ENCODE measurements at places on chromosomes 12 and 14.

GRCh38 chr14:103223818-103224352 is 100.6 kb downstream of the TNFAIP2 start:
- no peak for DNase-seq

DNA sequence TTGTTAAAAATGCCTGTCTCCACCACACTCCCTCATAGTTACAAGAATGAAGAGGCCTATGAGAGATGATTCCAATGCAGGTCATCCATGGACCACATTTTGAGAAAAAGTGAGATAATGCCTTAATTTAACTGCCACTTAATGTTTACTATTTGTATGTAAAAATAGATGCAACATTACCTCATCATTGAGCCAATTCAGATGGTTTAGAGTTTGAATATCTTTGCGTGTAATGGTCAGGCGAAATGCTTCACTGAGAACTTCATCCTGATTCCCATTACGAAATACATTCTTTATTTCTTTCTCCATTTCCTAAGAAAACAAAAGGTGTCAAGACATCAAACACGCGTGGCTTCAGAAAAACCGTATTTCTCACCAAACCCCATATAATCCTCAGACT is 42.3 kb downstream of the SENP1 start:
- no peak for DNase-seq

DNA sequence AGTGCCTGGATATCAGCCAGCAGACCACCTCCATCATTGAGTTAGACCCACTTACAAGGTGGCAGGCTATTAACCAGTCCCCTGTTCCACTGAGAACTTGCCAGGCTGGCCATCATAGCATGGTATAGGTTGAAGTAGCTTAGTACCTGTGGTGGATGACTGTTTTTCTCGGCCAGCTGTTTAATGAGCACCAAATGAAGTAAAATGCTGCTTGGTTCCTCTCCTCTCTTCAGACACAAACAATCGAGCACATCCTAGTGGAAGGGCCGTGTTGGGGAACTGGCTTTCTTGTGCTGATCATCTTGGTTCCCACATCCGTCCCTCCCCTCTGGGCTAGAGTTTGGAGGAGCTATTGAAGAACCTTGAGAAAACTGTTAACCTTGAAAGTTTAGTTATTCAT is 486.2 kb downstream of the RAD51B start:
- DNase-seq = no peak

GRCh38 chr14:50675597-50675996 is 7.5 kb upstream of the SAV1 start:
- DNase-seq = no peak

- no peak for DNase-seq
Measured at GRCh38 chr12:80162177-80162576, 62.8 kb downstream of the OTOGL start.

- DNase-seq = no peak
Measured at GRCh38 chr12:106220536-106220935, 27.3 kb downstream of the CKAP4 start.

- DNase-seq = no peak
Measured at GRCh38 chr14:38721822-38722431, 381.1 kb downstream of the SEC23A start.

- peak; percentile 55 for DNase-seq
Measured at GRCh38 chr12:93571365-93571924, 1.0 kb upstream of the SOCS2 start.

DNA sequence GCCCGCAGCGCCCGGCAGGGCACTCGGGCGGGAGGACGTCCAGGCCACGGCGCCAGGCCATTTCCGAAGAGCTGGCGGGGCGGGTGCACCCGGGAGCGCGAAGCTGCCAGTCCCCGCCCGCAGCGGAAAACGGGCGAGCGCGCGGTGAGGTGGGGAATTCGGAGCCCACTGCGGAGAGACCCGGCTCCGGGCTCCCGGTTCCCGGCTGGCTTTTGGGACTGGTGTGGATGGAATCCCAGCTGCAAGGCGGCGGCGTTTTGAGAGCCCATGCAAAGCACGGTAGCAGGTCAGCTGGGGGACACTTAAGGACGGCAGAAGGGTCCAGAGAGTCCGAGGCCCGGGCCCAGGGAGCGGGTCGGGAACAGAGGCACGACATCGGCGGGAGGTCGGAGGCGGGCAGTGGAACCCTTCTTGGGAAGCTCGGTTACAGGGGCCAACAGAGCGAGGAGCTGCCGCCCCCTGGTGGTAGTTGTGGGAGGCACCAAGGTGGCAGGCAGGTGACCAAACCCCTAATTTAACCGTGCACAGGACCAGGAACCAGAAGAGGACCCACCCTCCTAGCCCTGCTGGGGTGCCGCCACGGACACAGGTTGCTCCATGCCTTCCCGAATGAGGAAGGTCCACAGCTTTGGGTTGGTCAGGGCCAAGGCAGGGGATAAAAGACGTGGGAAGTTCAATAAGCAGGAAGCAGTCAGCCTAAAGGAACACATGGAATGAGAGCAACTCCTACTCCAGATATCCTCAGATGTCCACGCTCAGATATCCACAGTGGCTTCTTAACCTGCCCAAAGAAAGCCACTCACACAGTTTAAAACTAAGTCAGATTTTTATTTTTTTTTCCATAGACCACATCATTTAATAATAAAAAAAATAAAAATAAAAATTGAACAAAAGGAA is 685 bp upstream of the CDH24 start:
- DNase-seq = peak; percentile 87

DNA sequence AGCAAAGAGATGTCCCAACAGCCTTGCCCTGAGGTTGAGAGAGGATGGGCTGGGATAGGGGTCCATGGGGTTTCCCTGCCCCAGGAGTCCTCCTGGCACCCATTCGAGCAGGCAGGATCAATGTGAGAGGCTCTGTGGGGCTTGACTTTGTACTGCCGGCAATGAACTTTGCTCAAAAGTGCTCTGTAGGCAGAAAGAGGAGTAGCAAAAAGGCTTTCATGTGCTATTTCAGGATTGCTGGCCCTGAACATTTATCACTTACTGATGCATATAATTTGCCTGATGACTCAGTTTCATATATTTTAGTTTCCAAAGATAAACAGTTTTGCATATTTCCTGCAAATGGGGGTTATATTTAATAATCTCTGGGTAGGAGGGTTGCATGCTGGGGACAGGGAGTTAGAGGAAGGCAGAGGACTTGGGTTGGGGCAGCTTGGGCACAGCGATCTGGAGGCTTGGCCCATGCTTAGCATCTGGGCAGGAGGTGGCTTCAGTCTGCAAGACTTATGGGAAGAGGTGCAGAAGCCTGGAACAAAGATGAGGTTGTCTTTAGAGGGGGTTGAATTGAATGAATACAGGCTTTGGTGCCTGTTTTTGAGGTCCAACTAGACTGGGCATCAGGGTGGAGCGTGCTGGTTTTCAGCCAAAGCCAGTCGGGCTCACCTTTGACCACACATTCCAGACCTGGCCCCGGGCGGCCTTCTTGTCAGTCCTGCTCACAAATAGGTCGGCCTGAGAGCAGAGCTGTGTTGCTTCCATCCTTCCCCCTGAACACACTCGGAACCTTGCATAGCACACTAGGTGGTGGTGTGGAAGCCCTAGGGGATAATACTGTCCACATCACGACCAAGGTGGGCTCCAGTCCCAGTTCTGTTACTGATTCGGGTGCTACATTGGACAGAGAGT is 101.4 kb downstream of the PAPOLA start:
- no peak for DNase-seq

DNA sequence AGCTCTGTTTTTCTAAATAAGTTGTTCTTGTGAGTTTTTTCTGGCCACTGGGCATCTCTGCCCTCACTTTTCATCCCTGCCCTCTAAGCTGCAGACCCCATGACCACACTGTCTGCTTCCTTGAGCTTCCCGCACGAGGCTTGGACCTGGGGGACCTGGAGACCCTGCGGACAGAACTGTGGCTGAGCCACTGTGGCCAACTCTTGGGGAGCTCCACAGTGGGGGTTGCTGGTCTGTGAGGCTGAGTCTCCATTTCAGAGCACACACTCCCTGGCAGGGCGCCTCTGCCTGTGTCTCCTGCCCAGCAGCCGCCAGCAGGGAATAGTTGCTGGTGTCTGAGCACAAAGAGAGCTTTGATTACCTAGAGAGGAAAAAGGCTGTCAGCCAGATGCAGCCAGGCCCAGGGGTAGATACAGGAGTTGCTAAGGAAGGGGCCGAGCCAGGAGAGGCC is 13.1 kb upstream of the RIN3 start:
- DNase-seq = no peak

- DNase-seq = no peak
Measured at GRCh38 chr12:87679251-87679650, 349.9 kb downstream of the C12orf50 start.

DNA sequence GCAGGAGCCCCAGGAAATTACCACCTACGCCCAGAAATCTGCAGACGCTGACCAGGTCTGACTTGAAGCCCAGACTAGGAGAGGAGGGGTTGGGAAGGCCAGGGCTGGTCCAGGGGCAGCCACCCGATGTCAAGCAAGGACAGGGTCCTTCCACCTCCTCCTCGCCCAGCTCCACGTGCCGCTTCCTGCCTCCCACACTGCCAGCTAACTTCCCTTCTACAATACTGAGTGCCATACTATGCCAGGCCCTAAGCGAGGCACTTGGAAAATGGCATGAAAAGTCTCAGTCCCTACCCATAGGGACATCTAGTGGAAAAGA is 71.7 kb downstream of the SETD3 start:
- DNase-seq = no peak

DNA sequence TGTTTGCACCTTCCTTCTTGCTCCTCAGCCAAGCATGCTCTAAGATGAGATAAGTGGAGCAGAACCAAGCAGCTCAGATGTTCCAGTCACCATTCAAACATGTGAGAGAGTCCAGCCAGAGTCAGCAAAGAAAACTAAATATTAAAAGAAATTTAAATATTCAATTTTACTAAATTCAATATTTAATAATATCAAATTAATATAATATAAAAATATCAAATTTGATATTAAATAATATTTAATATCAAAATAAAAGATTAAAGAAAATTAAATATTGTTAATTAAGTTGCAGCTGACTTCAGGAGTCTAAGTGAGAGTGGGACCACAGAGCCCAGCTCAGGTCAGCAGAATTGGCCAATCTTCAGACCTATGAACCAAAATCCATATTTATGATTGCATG is 526.1 kb upstream of the FLRT2 start:
- no peak for DNase-seq

DNA sequence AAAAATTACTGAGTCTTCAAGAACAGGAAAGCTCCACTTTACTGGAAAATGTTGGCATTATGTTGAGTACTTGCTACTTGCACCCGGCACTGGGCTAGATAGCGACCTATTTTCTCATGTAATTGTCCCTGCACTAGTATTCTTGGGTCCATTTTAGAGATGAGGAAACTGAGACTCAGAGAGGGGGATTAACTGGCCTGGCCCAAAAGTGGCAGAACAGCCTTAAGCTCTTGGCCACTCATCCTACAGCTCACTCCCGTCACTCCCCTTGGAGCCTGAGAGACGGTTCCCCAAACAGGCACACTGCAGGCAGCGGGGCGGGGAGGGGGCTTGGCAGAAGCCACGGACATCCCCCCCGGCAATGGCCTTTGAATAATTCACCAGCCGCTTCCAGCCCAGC is 113.9 kb downstream of the SCARB1 start:
- no peak for DNase-seq

DNA sequence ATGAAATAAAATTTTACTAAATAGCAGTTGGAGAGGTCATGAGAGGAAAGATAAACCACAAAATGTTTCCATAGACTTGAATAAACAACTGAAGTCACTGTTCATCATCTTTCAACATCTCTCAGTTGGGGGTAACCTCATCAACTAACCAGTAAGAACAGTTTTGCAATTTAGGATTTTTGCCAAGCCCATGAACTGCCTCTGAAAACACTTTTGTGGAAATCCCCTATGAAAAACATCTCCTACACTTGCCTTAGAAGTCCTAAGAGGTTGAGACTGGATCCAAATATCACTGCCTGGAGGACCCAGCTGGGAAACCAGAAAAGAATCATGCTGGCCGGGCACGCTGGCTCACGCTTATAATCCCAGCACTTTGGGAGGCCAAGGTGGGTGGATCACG is 273.1 kb downstream of the C12orf50 start:
- DNase-seq = no peak

- DNase-seq = no peak
Measured at GRCh38 chr14:53569446-53569845, 387.2 kb downstream of the BMP4 start.

- no peak for DNase-seq
Measured at GRCh38 chr12:70555081-70555480, 82.1 kb downstream of the PTPRB start.

GRCh38 chr12:32534698-32535097 is 135.3 kb downstream of the FGD4 start:
- DNase-seq = no peak

- no peak for DNase-seq
Measured at GRCh38 chr14:75249958-75250336, 28.7 kb upstream of the FOS start.

GRCh38 chr14:32258336-32258993 is 55.4 kb upstream of the RNU6-8 start:
- DNase-seq = no peak

DNA sequence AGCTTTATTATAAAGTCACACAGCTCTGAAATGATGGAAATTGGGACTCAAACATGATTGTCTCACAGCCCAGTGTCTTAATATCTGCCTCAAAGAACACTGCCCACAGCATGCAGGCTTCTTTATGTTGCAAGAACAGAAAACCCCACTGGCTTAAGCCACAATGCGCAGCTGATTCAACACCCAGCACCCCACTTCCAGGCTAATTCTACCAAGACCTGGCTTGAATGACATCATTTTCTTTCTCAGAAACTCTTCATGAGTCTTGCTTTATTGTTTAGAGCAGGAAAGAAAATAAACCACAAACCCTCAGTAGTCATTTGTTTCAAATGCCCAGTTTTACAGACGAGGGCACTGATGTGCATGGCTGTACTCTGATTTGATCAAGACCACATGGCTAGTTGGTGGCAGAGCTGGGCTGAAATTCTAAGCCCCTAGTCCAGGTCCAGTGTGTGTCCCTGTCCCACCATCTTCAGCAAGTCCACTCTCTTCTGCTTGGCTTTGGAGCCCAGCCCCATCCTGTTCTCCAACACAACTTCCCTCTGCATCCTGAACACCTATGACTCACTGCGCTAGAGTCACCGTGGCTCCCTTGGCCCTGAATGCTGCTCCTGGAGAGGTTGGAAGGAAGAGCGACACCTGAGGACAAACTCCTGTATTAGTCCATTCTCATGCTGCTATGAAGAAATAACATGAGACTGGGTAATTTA is 50.3 kb upstream of the SRSF5 start:
- no peak for DNase-seq

GRCh38 chr12:3292677-3293412 is 198.2 kb upstream of the PRMT8 start:
- no peak for DNase-seq

- no peak for DNase-seq
Measured at GRCh38 chr14:96231526-96232130, 24.4 kb upstream of the BDKRB1 start.
